ENCODE measurements at places on chromosomes 11 and 22.

DNA sequence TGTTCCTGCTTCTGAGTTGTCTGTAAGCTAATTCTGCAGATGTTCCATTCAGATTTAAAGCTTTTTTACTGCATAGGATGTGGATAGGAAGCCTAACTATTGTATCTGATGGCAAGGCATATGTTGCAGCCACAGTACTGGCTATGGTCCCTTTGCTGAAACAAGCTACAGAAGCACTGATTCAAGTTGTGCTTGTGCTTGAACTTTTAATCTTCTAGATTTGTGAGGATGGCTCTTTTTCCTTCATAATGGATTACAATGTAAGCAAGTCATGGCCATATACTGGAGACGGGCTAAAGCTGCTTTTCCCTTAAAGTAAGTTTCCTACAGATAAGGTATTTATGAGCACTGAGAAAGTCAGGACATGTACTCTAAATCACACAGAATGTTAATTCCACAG lies 138.7 kb downstream of the PGR start:
- no peak for DNase-seq

- no peak for DNase-seq
Observed at GRCh38 chr22:23899042-23899745, 5.0 kb downstream of the MIF start.

- no peak for DNase-seq
Observed at GRCh38 chr11:57650739-57651090, 1.0 kb upstream of the YPEL4 start.

DNA sequence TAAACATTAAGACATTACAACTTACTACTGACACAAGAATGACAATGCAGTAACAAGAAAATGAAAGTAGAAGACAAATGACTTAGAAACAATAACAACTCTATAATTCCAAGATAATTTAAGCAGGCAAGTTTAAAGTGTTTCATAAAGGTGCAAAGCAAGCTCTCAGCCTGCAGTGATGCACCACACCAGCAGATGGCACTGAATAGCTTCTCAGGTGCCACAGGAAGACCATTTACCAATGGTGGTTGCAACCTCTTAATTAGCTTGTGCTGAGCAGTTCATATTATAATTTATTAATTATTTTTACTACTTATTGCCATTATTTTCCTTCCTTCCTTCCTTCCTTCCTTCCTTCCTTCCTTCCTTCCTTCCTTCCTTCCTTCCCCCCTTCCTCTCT lies 60.6 kb downstream of the NXPE2 start:
- DNase-seq = no peak

DNA sequence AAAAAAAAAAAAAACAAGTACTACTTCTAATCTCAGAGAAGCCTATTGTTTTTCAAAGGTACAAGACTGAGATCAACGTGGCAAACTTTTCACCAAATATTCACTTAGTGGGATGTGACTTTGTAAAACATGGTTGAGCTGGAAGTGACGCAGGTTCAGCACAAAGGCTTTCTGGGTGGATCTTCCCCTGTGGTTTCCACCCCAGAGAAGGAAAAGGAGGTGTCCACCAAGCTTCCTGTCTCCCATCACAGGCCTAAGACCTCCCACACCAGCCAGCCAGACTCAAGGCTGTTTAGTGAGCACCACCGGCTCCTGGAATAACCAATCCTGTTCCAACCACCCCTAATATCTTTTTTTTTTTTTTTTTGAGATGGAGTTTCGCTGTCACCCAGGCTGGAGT lies 5.7 kb downstream of the TMEM184B start:
- peak; percentile 23 for DNase-seq

DNA sequence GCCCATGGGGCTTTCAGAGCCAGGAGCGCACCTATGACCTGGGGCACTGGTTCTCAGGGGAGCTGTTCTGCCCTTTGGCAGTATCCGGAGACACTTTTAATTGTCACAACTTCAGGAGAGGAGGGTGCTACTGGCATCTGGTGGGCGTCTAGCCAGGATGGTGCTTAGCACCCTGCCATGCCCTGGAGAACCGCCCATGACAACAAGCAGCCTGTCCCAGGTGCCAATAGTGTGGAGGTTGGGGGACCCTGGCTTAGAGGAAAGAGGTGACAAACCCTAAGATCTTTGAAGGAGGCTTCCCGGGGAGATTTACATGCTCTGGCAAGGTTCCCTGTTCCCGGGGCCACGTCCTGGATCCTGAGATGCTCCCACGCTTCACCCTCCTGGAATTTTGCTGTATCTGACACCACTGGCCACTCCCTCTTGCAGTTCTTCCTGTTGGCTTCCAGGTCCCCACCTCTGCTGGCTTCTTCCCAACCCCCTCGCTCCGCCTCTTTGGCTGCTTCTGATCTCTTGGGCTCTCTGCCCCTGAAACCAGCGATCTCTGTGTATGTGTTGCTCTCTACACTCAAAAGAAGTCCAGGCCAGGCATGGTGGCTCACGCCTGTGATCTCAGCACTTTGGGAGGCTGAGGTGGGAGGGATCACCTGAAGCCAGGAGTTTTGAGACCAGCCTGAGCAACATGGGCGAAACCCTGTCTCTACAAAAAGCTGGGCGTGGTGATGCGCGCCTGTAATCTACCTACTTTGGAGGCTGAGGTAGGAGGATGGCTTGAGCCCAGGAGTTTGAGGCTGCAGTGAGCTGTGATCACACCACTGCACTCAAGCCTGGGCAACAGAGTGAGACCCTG lies 31.1 kb downstream of the FADS3 start:
- DNase-seq = no peak

GRCh38 chr22:36065775-36066544 lies 37.3 kb upstream of the RBFOX2 start:
- DNase-seq = peak; percentile 30

GRCh38 chr11:46664612-46665011 lies 35.8 kb downstream of the ARHGAP1 start:
- no peak for DNase-seq

GRCh38 chr11:70424765-70425344 lies 26.5 kb downstream of the CTTN start:
- DNase-seq = no peak

GRCh38 chr11:1218256-1218787 lies 4.5 kb upstream of the MUC5B start:
- DNase-seq = no peak

GRCh38 chr11:2317354-2318050 lies 15.7 kb downstream of the TSPAN32 start:
- DNase-seq = no peak

GRCh38 chr11:1197431-1197885 lies 25.4 kb upstream of the MUC5B start:
- no peak for DNase-seq

Measured in stimulated activated CD4-positive, alpha-beta T cell treated with anti-CD3 and anti-CD28 coated beads, Interleukin-1b, Interleukin-23, amount 100 ng/mL, for 1 hour (primary cell).